ENCODE measurements at places on chromosomes 3 and 15.

GRCh38 chr3:58038675-58039292 is 30.6 kb downstream of the FLNB start:
- no peak for DNase-seq

- DNase-seq = peak; percentile 21
These were observed 7.7 kb upstream of the OXSR1 start for GRCh38 chr3:38157595-38157994.

- DNase-seq = no peak
These were observed 26.3 kb upstream of the ZNF148 start for GRCh38 chr3:125401402-125401801.

GRCh38 chr3:171803044-171803443 is 7.2 kb downstream of the PLD1 start:
- no peak for DNase-seq

- no peak for DNase-seq
These were observed 394.5 kb upstream of the CFAP20DC start for GRCh38 chr3:59444294-59444671.
